ENCODE measurements at places on chromosomes 7 and 10.

DNA sequence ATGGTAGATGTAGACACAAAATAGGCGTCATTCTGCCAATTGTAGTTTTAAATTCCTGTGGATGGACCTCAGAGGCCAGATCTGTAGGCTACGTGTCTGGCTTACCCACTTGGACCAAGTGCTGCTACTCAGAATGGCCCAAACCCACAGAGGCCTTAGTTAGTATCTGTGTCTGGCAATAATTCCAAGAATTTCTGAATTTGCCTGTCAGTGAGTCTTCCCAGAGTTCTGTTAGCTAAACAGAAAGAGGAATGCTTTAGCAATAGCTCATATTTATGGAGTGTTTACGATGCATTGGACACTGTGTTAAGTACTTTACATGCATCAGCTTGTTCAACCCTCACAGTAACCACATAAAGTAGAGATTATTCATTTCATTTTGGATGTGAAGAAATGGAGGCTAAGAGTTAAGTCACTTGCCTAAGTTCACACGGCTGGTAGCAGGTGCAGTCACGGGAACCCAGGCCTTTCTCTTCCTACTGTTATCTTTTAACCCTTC is 231.8 kb downstream of the PTEN start:
- DNase-seq: no peak
- H3K4me1 ChIP-seq: peaks cover 30% of the 10 kb centered on the region
- no peaks in the 10 kb centered on the region for H3K27me3 ChIP-seq
- H3K36me3 ChIP-seq: no peaks in the 10 kb centered on the region
- no peak overlapping the region for H3K27ac ChIP-seq

- DNase-seq: no peak
- no peaks in the 10 kb centered on the region for H3K27me3 ChIP-seq
- peaks cover 23% of the 10 kb centered on the region for H3K4me1 ChIP-seq
- H3K4me3 ChIP-seq: peak overlapping the region; percentile 12
- H3K36me3 ChIP-seq: peaks cover 50% of the 10 kb centered on the region
Measured at GRCh38 chr10:73759512-73760115, 15.4 kb downstream of the SEC24C start.

DNA sequence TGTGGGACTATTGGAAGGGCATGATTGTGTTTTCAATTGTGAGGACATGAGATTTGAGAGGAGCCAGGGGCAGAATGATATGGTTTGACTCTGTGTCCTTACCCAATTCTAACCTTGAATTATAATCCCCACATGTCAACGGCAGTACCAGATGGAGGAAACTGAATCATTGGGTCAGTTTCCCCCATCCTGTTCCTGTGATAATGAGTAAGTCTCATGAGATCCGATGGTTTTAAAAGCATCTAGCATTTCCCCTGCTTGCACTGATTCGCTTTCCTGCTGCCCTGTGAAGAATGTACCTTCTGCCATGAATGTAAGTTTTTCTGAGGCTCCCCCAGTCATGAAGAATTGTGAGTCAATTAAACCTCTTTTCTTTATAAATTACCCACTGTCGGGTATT is 1367.1 kb downstream of the XPNPEP1 start:
- H3K36me3 ChIP-seq: no peaks in the 10 kb centered on the region
- H3K4me3 ChIP-seq: no peak overlapping the region

DNA sequence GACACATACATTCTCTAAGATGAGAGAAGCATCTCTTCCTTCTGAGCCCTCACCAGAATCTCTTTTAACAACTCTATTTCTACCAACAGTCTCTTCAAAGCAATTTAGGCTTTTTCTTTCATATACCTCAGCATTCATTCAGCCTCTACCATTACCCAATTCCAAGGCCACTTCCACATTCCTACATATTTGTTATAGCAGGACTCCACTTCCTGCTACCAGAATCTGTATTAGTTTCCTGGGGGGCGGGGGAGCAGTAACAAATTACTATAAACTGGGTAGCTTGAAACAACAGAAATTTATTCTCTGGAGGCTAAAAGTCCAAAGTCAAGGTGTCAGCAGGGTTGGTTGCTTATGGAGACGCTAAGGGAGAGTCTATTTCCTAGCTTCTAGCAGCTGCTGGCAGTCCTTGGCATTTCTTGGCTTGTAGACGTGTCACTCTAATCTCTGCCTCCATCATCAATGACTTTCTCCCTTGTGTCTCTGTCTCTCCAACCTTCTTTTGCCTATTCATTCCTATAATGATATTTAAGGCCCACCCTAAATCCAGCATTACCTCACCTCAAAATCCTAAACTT is 7.4 kb downstream of the PRPS1L1 start:
- DNase-seq: no peak
- H3K36me3 ChIP-seq: no peaks in the 10 kb centered on the region
- H3K27me3 ChIP-seq: peaks cover 6% of the 10 kb centered on the region
- no peak overlapping the region for H3K27ac ChIP-seq

GRCh38 chr10:131282961-131283360 is 28.6 kb downstream of the TCERG1L start:
- DNase-seq: no peak
- H3K27ac ChIP-seq: no peak overlapping the region
- no peak overlapping the region for H3K4me3 ChIP-seq
- H3K27me3 ChIP-seq: no peaks in the 10 kb centered on the region
- H3K36me3 ChIP-seq: no peaks in the 10 kb centered on the region

- H3K27ac ChIP-seq: no peak overlapping the region
- H3K27me3 ChIP-seq: peaks cover 8% of the 10 kb centered on the region
- no peaks in the 10 kb centered on the region for H3K36me3 ChIP-seq
- no peaks in the 10 kb centered on the region for H3K4me1 ChIP-seq
- no peak overlapping the region for H3K4me3 ChIP-seq
Measured at GRCh38 chr7:3134745-3135144, 91.1 kb upstream of the CARD11 start.

GRCh38 chr7:8436965-8437364 is 3.6 kb downstream of the NXPH1 start:
- H3K4me3 ChIP-seq: no peak overlapping the region
- H3K27ac ChIP-seq: no peak overlapping the region
- peaks cover 34% of the 10 kb centered on the region for H3K4me1 ChIP-seq
- peaks cover 5% of the 10 kb centered on the region for H3K36me3 ChIP-seq
- no peak for DNase-seq

DNA sequence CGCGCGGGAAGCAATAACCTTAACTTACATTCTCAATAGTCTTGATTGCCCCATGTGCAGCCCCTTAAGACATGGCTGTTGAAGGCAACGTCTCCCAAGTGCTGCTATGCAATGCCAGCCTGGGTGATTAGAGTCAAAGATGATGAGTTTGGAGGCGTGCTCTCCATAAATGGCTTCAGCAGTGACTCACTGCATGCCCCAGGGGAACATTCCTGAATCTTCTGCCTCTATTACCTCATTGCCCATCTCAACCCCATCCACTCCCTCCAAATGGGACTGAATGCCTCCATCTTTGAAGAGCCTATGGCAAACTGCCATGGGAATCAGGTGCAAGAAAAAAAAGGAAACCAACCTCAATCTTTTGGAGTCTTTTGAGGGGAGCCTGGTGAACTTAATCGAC is 282.8 kb downstream of the SNX10 start:
- no peak overlapping the region for H3K27ac ChIP-seq
- no peak overlapping the region for H3K4me3 ChIP-seq
- peaks cover 44% of the 10 kb centered on the region for H3K27me3 ChIP-seq
- no peak for DNase-seq
- H3K4me1 ChIP-seq: no peaks in the 10 kb centered on the region

- H3K27me3 ChIP-seq: no peaks in the 10 kb centered on the region
- DNase-seq: no peak
- H3K4me3 ChIP-seq: peak overlapping the region; percentile 35
- no peak overlapping the region for H3K27ac ChIP-seq
Measured at GRCh38 chr10:5448333-5449001, 36.1 kb downstream of the NET1 start.

GRCh38 chr7:33814936-33815335 is 90.4 kb upstream of the BMPER start:
- no peaks in the 10 kb centered on the region for H3K36me3 ChIP-seq
- DNase-seq: no peak
- no peaks in the 10 kb centered on the region for H3K4me1 ChIP-seq
- peaks cover 17% of the 10 kb centered on the region for H3K27me3 ChIP-seq

DNA sequence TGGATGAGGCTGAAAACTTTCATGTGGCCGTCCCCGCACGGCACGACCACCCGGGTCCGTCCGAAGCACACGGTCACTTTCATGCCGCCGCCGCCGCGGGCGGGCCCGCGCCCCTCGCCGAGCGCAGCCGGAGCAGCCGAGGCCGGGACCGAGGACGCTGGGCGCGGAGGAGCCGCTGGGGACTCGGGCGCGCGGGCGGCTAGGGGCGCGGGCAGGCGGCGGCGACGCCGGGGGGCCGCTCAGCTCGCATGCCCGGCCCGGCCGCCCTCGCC is 247 bp downstream of the PARD3 start:
- H3K27ac ChIP-seq: no peak overlapping the region
- H3K4me1 ChIP-seq: no peaks in the 10 kb centered on the region
- no peak for DNase-seq

DNA sequence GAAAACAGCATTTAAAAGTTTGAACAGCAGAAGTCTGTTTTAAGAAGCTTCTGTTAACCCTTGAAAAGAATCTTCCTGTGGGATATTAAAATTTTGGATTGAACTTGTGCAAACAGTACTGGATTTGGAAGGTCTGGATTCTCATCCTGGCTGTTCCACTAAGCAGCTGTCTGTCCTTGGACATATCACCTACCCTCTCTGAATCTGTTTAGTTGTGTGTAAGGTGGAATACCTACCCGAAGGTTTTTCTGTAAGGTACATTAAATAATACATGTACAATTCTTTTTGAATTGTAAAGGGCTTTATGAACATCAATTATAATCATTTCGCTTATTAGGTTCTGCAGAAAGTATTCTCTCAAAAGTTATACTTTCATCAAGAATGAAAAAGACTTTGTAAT is 2.2 kb downstream of the PDCD4 start:
- H3K27ac ChIP-seq: peak overlapping the region; percentile 99
- peaks cover 54% of the 10 kb centered on the region for H3K4me1 ChIP-seq
- DNase-seq: no peak
- no peaks in the 10 kb centered on the region for H3K27me3 ChIP-seq

- no peak within 1 kb of the TSS for H3K4me3 ChIP-seq
- H3K27ac ChIP-seq: no peak within 1 kb of the TSS
- H3K36me3 ChIP-seq: no peaks in the 10 kb centered on the region
- H3K27me3 ChIP-seq: peaks cover 56% of the 10 kb centered on the region
- H3K4me1 ChIP-seq: peaks cover 7% of the 10 kb centered on the region
Measured at GRCh38 chr7:151186640-151187408, at the start of gene ASB10. TSS of gene ASB10 (minus strand) at chr7:151187250. CDS start at chr7:151187130, 120 bp downstream.

DNA sequence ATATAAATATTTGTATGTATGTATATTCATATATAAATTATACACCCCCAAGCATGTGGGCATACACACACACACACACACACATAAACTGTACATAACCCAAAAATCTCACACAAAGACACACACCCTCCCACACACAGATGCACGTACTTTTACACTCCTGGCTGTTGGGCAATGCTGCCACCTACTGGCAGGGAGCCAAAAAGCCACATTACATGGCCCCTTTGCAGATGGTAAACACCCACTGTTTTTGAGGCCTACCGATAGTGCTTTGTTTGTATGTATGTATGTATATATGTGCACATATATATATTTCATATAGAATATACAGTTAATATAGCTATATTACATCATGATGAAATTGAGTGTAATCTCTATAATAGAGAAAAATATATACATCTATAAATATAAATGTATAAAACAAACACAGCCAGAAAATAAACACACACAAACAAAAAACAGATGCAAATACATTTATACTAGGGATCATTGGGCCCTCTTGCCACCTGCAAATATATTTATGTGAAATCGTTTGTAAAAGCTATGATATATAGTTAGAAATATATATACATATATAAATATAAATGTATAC is 120.1 kb upstream of the ACBD5 start:
- H3K27ac ChIP-seq: no peak overlapping the region
- DNase-seq: peak; percentile 75
- peaks cover 9% of the 10 kb centered on the region for H3K4me1 ChIP-seq
- H3K27me3 ChIP-seq: no peaks in the 10 kb centered on the region

DNA sequence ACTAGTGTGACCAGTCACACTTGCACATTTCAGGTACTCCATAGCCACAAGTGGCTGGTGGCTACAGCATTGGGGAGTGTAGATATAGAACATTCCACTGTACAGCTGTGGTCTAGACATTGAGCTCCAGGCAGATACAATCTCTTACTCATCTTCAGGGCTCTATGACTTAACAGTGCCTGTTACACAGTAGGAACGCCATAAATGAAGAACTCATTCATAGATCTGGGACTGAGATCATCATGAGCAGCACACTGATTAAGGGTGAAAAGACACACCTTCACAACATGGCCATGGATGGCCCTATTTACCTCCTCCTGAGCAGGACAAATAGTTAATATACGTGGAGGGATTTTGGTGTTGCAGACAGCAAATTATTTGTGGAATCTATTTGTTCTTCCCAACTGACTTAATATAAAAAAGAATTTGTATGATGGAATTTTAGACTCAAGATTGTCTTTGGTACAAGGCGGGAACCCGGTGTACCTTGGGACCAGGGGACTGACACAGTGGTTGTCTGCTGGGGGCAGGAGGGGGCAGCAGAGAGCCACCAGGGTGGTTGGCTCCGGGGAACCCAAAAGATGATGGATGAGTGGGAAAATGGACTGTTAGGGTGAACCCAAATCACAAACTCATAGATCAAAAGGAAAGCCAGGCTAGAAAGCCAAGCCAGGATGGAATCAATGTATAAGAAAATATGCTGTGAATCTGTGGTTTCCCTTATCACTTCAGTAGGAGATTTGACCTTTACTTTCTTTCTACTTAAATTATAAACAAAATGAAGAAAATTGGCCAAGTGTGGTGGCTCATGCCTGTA is 24.3 kb upstream of the CPA2 start:
- H3K27me3 ChIP-seq: no peaks in the 10 kb centered on the region
- no peak overlapping the region for H3K4me3 ChIP-seq
- H3K36me3 ChIP-seq: peaks cover 10% of the 10 kb centered on the region
- H3K27ac ChIP-seq: no peak overlapping the region

DNA sequence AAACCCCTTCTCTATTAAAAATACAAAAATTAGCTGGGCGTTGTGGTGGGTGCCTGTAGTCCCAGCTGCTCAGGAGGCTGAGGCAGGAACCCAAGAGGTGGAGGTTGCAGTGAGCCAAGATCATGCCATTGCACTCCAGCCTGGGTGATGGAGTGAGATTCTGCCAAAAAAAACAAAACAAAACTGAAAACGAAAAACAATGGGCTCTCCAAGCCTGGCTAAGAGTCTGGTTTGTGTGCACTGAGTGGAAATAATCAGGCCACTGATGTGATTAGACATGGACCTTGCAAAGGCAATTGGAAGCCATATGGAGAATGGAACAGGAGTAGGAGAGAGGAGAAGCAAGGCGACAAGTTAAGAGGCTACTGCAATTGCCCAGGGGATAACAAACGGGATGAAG is 60.1 kb upstream of the GSDME start:
- H3K4me1 ChIP-seq: peaks cover 23% of the 10 kb centered on the region
- H3K4me3 ChIP-seq: no peak overlapping the region
- H3K36me3 ChIP-seq: peaks cover 12% of the 10 kb centered on the region
- no peak overlapping the region for H3K27ac ChIP-seq

Measured in naive B cell (primary cell).